SW480 (cell line): ENCODE measurements at places on chromosomes 4 and X.

GRCh38 chrX:107154787-107155620 is 36.4 kb upstream of the RBM41 start:
- peak; percentile 73 for DNase-seq

- no peak for DNase-seq
Measured at GRCh38 chrX:10603612-10604011, 16.8 kb downstream of the MID1 start.

GRCh38 chrX:135974279-135974856 is 580 bp upstream of the MMGT1 start:
- peak; percentile 32 for DNase-seq

GRCh38 chrX:116694046-116694445 is 231.3 kb upstream of the CT83 start:
- no peak for DNase-seq

DNA sequence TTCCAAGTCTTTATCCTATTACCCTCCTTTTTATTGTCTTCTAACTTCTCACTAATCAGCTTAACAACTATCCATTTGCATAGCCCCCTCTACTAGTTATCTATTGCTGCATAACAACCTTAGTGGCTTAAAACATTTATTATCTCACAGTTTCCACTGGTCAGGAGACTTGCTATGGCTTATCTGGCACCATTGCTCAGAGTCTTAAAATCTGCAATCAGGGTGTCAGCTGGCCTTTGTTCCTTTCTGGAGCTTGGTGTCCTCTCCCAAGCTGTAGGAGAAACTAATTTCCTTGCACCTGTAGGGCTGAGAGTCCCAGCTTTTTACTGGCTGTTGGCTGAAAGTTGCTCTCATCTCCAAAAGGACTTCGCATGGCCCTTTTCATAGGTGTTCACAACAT is 137.0 kb upstream of the SMIM31 start:
- no peak for DNase-seq
